ENCODE measurements at places on chromosomes 4 and X. TPM values are rescaled to one million over a fixed set of nuclear protein-coding genes. Genes with fewer than 3 reads are reported as not detected.

DNA sequence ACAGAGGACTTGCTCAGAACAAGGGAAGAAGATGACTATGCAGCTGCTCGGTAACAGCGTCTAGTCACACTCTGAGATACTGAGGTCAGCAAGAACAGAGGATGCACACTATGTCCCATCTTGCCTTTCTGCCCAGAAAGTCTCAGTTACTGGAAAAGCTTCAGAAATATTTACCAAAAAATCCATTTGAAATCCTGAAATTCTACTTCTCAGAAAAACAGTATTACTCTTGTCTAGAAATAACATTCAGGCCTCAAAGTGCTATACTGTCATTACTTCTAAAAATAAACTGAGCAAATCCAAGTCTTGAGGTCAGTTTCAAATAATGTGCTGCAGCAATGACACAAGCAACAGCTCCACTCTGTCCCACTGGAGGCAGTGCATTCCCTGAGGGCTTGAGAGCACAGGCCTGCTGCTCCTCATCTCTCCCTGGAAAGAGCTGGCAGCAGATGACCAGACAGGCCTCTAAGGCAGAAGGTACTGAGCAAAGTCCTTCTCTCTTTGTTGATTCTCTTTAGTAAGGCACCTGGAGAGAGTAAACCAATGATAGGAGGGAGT, 76.9 kb downstream of the CAMK2D start:
- H3K4me1 ChIP-seq: peaks cover 51% of the 10 kb centered on the region
- DNase-seq: peak; percentile 74
- H3K27ac ChIP-seq: peak overlapping the region; percentile 74
- H3K4me3 ChIP-seq: no peak overlapping the region
- no peaks in the 10 kb centered on the region for H3K27me3 ChIP-seq

GRCh38 chr4:7831330-7831729, 108.3 kb downstream of the AFAP1 start:
- no peaks in the 10 kb centered on the region for H3K27me3 ChIP-seq
- H3K27ac ChIP-seq: peak overlapping the region; percentile 99
- H3K36me3 ChIP-seq: peaks cover 77% of the 10 kb centered on the region
- H3K4me3 ChIP-seq: no peak overlapping the region
- no peak for DNase-seq
- H3K4me1 ChIP-seq: peaks cover 57% of the 10 kb centered on the region

DNA sequence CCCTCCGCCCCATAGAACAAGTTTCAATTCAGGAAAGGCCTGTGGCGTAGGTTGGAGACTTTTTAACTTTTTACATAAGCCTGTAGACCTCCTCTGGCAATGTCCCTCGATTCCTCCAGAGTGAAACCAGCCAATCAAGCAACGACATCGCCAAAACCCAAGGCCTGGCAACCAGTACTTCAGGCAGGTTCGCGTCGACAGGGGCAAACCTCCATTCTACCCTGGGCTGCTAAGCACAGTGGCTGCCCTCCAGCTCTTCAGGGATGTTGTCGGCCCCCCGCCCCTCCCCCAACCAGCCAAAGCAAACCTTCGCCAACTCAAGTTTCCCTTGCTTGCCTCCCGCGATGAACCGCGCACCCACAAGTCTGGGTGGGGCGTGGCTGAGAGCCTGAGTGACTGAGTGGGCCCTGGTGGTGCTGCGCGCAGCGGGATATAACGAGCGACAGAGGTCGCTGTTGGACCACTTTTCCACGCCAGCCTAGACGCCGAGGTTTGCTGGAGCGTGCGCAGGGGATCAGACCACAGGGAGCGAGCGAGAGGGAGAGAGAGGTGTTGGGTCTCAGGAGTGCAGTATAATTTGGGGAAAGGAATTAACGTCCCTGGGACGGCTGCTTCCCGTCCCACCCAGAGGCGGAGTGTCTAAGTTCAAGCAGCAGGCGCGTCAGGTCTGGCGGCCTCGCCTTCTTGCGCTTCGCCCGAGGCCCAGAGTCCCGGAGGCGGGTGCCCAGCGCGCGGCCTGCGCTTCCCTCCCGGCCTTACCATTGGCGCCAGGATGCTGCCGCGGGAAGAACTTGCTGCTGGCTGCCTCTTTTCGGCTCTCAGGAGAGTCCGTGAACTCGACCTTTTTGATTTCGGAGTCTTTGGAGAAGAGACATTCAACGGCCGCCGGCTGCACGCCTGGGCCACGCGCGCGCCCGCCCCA, 9.0 kb upstream of the PITX2 start:
- peaks cover 6% of the 10 kb centered on the region for H3K4me1 ChIP-seq
- H3K36me3 ChIP-seq: no peaks in the 10 kb centered on the region
- H3K4me3 ChIP-seq: peak overlapping the region; percentile 67
- peak; percentile 98 for DNase-seq
- H3K27ac ChIP-seq: no peak overlapping the region

GRCh38 chrX:22433292-22434070, 160.8 kb downstream of the CBLL2 start:
- H3K27ac ChIP-seq: no peak overlapping the region
- H3K36me3 ChIP-seq: no peaks in the 10 kb centered on the region
- DNase-seq: no peak
- H3K4me3 ChIP-seq: no peak overlapping the region
- no peaks in the 10 kb centered on the region for H3K4me1 ChIP-seq

Gene HSFX4
- not detected for total RNA-seq

- no peak for DNase-seq
- H3K27ac ChIP-seq: no peak overlapping the region
- H3K27me3 ChIP-seq: peaks cover 3% of the 10 kb centered on the region
These were observed 5.8 kb downstream of the CPE start for GRCh38 chr4:165384598-165384997.
